ENCODE measurements at places on chromosomes 12 and 14.

DNA sequence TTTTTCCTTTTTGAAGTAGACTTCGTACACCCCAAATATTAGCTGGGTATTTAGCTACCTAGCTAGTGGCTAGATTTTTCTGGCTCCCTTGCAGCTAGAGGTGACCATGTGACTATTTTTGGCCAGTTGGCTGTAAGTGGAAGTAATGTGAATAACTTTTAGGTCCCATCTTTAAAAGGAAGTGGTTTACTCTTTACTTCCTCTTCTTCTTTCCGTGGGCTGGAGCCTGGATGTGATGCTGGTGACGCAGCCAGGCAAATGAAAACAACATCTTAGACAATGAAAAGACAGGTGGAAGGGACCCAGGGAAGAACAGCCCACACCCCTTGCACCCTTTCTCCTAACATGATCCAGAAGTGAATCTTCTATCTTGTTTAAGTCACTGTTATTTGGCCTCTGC lies 245.5 kb downstream of the ATP23 start:
- no peak for ATAC-seq

GRCh38 chr14:72652179-72652578 lies 241.7 kb downstream of the DPF3 start:
- ATAC-seq, result no peak

DNA sequence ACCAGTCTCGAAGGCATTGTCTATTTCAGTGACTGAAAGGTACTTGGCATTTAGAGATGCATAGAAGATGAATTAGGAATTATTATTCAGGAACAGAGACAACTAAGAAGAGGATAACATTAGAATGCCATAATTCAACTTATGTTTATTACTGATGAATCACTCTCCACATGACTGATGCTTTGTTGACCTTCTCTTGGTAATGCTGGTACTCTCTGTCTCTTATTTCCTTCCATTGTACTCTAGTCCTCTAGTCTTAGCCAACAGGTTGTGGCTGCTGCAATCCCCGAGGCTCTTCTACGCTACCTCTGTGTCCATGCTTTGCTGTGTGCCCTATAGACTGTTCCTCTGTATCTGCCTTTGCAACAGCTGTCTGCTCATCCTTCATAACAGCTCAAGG lies 652.9 kb downstream of the NRXN3 start:
- ATAC-seq, result no peak

DNA sequence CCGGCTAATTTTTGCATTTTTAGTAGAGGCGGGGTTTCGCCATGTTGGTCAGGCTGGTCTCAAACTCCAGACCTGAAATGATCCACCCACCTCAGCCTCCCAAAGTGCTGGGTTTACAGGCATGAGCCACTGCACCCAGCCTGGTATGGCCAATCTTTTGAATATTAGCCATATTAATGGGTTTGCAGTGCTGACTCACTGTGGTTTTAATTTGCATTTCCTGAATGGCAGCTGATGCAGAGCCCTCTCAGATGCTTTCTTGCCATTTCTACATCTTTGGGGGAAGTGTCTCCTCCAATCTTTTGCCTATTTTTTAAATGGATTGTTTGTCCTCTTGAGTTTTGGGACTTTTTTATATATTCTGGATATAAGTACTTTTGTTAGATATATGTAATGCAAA lies 55.5 kb upstream of the NPAS3 start:
- no peak for ATAC-seq

DNA sequence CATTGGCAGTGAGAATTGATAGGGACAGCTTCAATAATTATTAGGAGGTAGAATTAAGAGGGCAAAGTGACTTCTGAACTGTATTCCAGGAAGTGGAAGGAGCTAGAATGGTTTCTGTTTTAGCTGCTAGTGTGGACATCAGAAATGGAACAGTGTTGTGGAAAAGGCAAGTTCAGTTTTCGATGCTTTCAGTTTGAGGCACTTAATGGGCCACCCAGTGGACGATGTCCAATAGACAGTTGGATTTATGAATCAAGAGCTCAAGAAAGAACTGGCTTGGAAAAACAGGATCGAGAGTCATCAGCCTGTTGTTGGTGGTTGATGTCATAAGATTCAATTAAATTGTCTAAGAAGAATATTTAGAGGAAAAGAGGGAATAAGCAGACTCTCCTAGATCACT lies 136.3 kb downstream of the DYRK2 start:
- ATAC-seq, result no peak

DNA sequence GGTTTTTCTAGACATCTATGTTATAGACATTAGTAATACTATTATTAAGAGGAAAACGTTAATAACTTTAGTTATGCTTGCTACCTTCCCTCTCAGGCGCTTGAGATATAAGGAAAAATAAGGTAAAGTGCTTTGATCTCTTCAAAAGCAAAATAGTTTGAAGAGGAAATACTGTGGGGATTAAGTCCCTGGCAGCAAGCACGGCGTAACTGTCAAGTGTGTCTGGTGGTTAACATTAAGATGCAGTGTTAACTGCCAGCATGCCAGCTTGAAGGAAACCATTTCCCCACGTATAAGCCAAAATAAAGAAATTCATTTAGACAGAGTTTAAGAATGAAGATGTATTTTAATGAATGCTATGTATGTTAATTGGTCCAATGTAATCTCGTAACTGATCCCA lies 31.8 kb downstream of the PELI2 start:
- ATAC-seq, result no peak

DNA sequence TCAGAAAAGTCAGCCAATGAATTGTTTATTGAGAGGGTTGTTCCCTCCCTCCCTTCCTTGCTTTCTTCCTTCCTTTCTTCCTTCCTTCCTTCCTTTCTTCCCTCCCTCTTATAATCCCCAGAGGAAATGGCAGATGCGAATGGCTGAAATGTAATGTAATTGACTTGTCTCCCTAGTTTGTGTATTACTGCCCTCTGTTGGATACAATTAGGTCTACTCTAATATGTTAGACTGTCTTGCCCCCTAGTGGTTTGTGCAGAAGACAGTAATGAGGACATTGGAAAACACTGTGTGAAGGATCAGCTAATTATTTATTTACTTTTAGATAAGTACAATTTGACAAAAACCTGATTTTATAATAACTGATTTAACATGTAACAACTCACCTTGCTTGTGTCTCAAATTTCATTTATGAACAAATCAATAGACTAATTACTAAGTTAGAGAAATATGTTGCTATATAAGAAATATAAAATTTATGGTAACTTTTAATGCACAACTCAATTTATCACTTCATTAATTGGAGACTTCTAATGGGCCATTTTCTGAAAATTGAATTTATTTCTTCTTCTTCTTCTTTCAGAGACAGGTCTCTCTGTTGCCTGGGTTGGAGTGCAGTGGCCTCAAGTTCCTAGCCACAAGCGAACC lies 229.8 kb upstream of the LRIG3 start:
- ATAC-seq, result peak; percentile 100

DNA sequence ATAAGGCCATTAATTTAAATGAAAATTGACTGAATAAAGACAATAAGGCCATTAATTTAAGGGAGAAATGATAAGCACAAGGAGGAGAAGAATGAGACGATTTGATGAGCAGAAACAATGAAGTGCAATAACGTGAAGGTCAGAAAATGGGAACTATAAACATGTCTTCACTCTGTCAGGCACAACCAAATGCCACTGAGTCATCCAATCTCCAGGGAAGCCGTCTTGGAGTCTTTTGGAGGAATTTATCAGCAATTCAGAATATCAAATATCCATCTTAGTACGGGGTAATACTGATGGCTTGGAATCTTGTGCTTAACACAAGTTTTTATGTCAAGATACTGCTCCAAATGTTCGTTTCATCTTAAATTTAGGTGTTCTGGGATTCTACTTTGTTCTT lies 159.9 kb downstream of the CAPZA3 start:
- ATAC-seq, result no peak

GRCh38 chr12:128916425-128916824 lies 63.1 kb downstream of the GLT1D1 start:
- ATAC-seq, result no peak

GRCh38 chr12:109768901-109769670 lies 55.5 kb downstream of the FAM222A start:
- ATAC-seq, result no peak

- peak; percentile 35 for ATAC-seq
These were observed 165.7 kb downstream of the SRGAP1 start for GRCh38 chr12:64010069-64010686.

DNA sequence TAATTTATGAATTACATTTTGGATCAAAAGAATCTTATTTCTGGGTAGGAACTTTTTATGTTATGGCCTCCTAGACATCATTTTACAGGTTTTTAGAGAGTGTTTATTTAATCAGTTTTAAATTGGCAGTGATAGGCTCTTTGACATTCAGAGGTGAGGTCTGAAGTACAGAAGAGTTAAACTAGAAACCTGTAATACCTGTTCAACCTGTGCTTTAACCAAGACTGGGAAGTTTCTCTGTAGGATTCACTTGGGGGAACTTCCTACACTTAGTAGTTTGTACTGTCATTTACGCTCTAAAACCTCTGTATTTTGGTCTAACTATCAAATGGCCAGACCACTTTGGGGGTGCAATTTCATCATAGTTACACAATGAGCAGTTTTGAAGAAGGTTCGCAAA lies 35.9 kb downstream of the PLEKHA5 start:
- ATAC-seq, result no peak

DNA sequence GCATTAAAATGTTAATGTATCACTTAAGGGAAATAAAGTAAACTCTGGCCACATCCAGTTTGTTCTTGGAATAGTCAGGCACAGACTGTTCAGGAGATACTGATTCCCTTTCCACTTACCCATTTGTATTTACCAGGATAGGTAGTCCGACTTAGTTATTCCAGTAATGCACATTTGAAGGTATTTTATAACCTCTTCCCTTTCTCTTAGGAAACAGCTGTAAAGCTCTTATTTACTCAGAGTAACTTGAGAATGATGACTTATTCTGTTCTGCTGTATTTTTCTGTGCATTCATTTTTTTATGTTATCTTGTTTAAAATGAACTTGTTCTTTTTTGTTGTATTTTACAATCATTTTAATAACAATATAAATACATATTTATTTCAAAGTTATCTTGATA lies 78.0 kb downstream of the METTL25 start:
- ATAC-seq, result no peak

DNA sequence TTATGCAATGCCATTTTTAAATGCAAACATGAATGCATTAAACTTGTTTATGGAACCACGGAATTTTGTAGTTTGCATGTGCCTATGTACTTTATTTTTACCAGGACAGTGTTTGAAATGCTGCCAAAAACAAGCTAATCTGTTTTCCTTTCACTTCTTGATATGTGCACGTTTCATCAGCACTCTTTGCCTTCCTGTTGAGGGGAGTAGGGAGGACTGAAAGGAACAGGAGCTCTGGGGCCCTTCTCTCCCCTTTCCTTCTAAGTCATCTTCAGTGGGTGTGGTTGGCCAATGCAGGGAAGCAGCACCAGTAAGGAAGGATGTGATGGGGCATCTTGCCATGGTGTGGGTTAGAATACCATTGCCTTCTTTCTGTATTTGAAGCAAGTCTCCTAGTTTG lies 12.1 kb upstream of the PPP4R4 start:
- ATAC-seq, result peak; percentile 34

GRCh38 chr12:70194076-70194475 lies 49.2 kb upstream of the CNOT2 start:
- ATAC-seq, result no peak

DNA sequence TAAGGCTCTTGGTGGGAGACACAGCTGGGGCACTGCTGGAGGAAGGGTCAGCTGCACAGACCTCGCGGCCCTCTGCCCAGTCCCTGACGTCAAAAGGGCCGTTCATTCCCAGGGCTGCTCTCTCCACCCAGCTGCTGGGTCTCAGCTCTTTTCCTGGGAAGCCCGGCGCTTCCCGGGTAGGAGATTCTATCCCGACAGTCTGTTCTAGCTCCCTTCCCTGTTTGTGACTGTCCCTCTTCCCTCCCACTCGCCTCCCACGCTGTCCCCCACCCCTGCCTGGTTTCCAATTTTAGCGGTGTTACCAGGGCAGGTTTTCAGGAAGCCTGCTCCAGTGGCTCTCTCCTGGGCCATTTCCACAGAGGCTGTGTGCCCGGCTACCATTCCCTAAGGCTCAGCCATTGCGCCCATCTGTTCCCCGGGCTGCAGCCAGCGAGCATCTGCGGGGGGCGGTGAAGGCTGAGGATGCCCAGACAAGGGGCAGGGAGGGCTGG lies 186.6 kb downstream of the CACNA1C start:
- no peak for ATAC-seq

- no peak for ATAC-seq
These were observed 861.0 kb downstream of the RPS29 start for GRCh38 chr14:48725051-48725734.

DNA sequence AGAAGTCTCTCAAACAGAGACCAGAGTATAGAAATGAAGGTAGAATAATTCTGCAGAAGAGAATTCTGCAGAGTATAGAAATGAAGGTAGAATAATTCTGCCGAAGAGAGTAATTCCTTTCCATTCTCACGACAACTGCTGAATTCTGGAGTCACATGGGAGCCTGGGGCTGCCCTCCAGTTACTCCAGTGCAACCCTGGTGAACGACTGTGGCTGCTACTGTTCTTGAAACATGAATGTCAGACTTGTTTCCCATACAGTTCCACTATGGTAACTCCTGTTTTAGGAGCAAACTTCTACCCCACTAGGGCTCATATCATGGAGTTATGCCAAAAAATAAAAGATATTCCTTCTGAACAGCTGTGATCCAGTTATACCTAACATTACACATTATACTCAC lies 164.4 kb downstream of the KICS2 start:
- no peak for ATAC-seq

GRCh38 chr12:53862206-53862605 lies 76.4 kb upstream of the HOXC13 start:
- ATAC-seq, result no peak

- ATAC-seq, result no peak
These were observed 171.8 kb upstream of the ALG10B start for GRCh38 chr12:38144601-38145436.

DNA sequence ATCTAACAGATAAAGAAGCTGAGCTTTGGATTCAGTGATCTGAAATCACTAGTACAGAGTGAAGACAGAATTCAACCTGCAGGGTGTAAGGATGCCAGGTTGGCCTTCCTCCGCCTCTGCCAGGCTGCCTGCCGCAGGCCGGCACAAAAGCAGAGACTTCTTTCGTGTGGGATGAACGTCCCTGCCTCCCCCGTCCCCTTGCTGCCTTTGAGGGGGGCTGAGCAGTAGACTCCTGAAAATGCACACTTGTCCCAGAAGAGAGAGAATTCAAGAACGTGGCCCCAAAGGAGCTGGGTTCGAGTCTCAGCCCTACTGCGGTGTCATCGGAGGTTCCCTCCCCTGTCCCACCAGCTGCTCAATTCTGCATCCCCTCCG lies 154.3 kb downstream of the BCL11B start:
- no peak for ATAC-seq

DNA sequence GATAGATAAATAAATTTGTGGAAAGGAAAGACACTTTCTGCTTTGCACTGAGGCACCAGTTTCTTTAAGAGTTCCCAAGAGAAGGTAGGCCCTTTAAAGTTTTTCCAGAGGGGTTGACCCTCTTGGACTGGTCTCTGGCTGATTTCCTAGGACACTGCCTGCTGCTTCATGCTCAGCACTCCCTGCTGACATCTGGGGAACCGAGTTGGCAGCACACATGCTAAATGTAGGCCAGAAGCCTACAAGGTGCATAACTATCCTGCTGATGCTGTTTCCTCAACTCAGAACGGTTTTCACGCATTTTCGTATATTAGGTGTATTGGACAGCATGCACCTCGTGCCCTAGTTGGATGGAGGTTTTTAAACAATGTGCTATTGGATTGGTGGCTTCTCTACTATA lies 887.2 kb upstream of the SEL1L start:
- ATAC-seq, result no peak

- ATAC-seq, result peak; percentile 80
These were observed 536 bp downstream of the TM7SF3 start for GRCh38 chr12:27013611-27014084.

- ATAC-seq, result no peak
These were observed 156.9 kb downstream of the SRGAP1 start for GRCh38 chr12:64001439-64001838.

- ATAC-seq, result no peak
These were observed 89.7 kb downstream of the PIWIL1 start for GRCh38 chr12:130427381-130427887.

Data from SK-N-SH treated with all-trans-retinoic acid at 6 μM for 48 hours (cell line).